ENCODE measurements at places on chromosomes 11 and 22.

GRCh38 chr11:27193434-27194225 lies 153.0 kb downstream of the BBOX1 start:
- no peak for DNase-seq

DNA sequence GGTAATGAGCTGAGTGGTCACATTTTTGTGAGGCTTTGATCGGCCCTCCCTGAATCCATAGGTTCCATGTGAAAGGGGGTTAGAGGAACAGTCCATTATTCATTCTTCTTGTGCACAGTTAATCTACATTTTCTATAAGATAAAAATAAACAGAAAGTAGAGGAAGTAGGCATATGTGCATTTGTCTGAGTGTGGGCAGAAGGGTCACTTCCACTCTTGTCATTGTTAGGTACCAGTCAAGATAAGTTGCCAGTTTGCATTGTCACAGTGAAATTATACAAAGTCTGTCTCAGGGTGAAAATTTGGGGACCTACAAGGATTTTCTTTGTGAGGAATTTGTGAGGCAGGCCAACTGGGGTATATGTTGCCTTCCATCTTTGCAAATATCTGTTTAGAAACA lies 4.6 kb upstream of the APOL4 start:
- no peak for DNase-seq

- peak; percentile 84 for DNase-seq
Observed at GRCh38 chr11:73982990-73983740, 522 bp upstream of the UCP2 start.

DNA sequence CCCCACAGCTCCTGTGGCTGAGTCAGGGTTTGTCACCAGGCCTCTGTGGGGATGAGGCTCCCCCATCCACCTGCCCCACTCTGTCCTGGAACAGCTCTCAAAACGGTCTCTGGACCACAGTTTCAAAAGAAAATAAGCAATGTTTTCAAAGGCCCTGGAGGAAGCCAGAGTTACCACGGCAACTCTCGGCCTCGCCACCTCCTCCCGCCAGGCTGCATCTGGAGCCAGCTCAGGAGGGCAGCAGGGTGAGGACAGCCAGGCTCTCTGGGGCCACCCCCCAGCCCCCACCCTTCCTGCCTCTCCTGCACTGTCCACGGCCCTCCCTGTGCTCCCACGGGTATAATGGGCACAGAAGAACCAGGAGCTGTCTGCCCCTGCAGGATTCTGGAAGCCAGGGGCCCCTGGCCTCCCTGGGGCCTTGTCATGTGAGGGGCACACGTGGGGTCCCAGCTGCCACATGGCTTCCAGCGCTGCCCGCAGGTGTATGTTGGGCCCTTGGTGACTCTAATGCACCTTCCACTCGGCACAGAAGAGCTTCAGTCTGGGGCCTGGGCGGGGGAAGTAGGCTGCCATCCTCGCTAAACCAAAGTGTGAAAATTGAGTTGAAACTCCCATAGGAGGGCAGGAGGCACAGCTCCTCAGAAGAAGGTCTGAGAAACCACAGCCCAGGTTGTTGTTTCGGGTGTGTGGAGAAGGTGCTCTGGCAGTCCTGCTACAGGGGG lies 10.3 kb downstream of the CD81 start:
- no peak for DNase-seq

GRCh38 chr11:35943713-35944502 lies at the start of gene LDLRAD3:
LDLRAD3 (plus strand) TSS chr11:35944062; CDS start chr11:35944099, 37 bp downstream.
- peak; percentile 11 for DNase-seq

GRCh38 chr11:117690484-117691217 lies 106.4 kb downstream of the DSCAML1 start:
- DNase-seq = no peak

DNA sequence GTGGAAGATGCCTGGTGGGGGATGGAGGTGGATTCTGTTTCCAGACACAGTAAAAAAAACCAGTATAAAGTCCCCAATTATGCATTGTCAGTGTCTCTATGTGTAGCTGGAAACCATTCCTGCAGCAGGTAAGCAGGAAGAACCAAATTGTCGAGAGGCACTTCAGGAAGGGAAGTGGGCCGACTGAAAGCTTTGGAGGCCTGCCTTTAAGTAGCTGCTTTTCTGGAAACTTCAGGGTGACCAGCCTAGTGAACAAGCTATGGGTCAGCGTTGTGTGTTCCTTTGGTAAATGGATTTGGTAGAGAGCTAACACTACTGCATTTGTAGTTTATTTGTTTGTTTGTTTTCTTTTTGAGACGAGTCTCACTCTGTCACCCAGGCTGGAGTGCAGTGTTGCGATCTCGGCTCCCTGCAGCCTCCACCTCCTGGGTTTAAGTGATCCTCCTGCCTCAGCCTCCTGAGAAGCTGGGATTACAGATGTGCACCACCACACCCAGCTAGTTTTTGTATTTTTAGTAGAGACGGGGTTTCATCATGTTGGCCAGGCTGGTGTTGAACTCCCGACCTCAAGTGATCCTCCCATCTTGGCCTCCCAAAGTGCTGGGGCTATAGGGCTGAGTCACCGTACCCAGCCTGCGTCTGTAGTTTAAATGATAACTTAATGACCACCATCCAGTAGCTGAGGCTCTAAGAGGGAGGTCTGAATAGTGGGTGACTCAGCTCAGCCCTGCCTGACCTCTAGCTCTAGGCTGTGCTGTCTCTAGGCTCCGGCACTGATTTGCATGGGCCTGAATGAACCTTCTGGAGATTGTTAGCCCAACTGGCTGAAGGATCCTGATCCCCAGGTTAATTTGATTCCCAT lies 12.8 kb downstream of the PTPRJ start:
- no peak for DNase-seq

- no peak for DNase-seq
Observed at GRCh38 chr22:40529821-40530220, 106.7 kb downstream of the MRTFA start.

DNA sequence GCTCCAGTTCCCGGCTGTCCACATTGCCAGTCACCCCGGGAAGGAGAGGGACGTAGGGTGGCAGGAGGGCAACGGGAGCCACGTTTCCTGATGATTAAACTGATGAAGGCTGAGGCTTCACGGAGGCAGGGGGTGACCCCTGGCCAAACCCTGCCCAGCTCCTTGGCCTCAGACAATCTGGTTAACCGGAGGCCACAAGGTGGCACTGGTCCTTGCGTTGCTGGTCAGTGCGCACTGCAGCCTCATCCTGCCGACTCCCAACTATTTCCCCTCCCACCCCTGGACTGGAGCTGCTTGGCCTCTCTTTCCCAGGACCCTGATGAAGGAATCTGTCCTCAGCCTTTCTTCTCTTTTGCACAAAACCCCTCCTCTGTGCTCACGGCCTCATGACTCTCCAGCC lies 75.3 kb downstream of the PDE2A start:
- DNase-seq = no peak

Data from stimulated activated CD4-positive, alpha-beta T cell treated with anti-CD3 and anti-CD28 coated beads, TNF-alpha, amount 100 ng/mL, for 4 hours (primary cell).